ENCODE measurements at places on chromosomes 7 and 10. TPM values are rescaled to one million over a fixed set of nuclear protein-coding genes. Genes with fewer than 3 reads are reported as not detected.

TMEM176A gene
- polyA plus RNA-seq = 0.35 TPM

DNA sequence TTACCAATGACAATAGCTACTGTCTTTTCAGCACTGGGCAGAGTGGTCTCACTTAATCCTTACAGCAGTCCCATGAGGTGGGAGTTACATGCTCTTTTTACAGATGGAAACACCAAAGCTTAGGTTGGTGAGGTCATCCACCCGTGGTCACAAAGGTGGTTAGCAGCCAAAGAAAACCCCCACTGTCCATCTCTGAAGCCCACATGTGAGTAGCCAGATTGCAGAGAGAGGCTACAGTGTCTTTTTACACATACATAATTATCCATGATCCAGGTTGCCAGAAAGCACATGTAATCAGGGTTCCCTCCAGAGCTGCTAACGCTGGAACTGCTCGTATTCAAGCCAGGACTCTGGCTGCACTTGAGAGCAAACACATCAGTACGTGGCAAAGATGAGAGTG is 24.6 kb upstream of the ANKRD2 start:
- no peak for DNase-seq
- H3K27ac ChIP-seq = no peak overlapping the region
- no peak overlapping the region for H3K4me3 ChIP-seq

- H3K4me3 ChIP-seq = no peak overlapping the region
- DNase-seq = no peak
- no peaks in the 10 kb centered on the region for H3K27me3 ChIP-seq
- no peaks in the 10 kb centered on the region for H3K4me1 ChIP-seq
- no peaks in the 10 kb centered on the region for H3K36me3 ChIP-seq
These were observed 138.4 kb downstream of the FGFR2 start for GRCh38 chr10:121459622-121460453.

DNA sequence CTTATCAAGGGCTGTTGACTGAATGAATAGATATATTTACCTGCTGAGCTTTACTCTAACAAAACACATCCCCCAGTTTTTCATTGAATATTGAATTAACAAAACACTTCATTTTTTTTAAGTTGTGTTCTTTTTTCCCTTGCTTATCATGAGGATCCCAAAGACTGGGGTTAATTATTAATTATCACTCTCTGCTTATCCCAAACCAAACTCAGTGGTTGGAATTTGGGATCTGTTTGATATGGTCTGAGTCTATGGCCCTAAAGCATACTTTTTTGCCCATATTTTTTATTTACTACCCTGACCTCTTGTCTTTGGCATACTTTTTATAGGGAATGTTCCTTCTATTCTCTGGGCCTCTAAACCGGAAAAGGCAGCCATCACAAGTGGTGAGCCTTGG is 697.1 kb upstream of the GALNT17 start:
- H3K4me3 ChIP-seq = no peak overlapping the region
- H3K36me3 ChIP-seq = no peaks in the 10 kb centered on the region
- H3K27ac ChIP-seq = no peak overlapping the region
- H3K27me3 ChIP-seq = no peaks in the 10 kb centered on the region
- DNase-seq = no peak

- no peaks in the 10 kb centered on the region for H3K27me3 ChIP-seq
- H3K36me3 ChIP-seq = no peaks in the 10 kb centered on the region
- H3K4me3 ChIP-seq = no peak overlapping the region
- H3K4me1 ChIP-seq = no peaks in the 10 kb centered on the region
- no peak overlapping the region for H3K27ac ChIP-seq
These were observed 144.0 kb downstream of the EVX1 start for GRCh38 chr7:27386581-27386980.
